ENCODE measurements at places on chromosomes 6 and 20.
A peak's percentile ranks its signal among the peaks of the same experiment; 100 is the strongest.

GRCh38 chr20:1396264-1396663, 3.4 kb upstream of the FKBP1A start:
- DNase-seq, result no peak

- no peak for DNase-seq
These were observed 14.1 kb upstream of the PPARD start for GRCh38 chr6:35328108-35328723.

DNA sequence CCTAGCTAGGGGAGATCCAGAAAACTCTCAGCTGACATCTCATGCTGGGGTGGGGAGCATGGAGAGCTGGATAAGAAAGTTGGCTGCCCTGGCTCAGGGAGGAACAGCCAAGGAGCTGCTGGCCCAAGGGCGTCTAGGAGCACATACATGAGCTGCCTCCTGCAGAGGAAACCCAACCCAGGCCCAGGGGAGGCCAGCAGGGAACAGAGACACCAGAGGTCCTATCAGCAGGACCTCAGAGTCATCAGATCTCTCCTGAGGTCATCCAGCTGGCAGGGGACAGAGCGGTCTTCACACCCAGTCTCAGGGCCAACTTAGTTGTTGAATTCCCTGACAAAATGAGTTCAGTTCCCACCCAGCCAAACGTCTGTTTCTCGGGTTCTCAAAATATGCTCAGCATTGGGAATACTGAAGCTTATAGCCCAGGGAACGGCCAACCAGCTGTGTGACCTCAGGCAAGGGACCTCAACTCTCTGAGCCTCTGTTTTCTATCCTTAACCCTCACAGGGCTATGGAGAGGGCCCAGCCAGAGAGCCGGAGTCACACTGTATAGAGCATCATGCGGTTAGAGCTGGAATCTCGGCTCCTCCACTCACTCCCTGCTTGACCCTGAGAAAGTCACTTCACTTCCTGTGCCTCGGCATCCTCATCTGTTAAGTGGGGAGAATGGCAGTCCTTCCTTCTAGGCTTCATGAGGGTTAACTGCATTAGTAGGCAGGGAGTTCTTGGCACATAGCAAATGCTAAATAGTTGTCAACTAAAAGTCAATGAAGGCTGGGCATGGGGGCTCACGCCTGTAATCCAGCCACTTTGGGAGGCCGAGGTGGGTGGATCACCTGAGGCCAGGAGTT, 13.8 kb downstream of the ADA start:
- DNase-seq, result no peak

- no peak for DNase-seq
These were observed 217.5 kb upstream of the TCF21 start for GRCh38 chr6:133671376-133671775.

GRCh38 chr20:43969028-43969447, 54.4 kb downstream of the TOX2 start:
- no peak for DNase-seq

DNA sequence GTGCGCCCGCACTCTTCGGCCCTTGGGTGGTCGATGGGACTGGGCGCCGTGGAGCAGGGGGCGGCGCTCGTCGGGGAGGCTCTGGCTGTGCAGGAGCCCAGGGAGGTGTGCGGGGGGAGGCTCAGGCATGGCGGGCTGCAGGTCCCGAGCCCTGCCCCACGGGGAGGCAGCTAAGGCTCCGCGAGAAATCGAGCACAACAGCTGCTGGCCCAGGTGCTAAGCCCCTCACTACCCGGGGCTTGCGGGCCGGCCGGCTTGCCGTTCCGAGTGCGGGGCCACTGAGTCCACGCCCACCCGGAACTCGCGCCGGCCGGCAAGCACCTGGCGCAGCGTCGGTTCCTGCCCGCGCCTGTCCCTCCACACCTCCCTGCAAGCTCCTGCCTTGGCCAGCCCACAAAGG, 462.3 kb upstream of the JARID2 start:
- no peak for DNase-seq

GRCh38 chr6:54357141-54357540, 48.9 kb downstream of the TINAG start:
- DNase-seq, result no peak

DNA sequence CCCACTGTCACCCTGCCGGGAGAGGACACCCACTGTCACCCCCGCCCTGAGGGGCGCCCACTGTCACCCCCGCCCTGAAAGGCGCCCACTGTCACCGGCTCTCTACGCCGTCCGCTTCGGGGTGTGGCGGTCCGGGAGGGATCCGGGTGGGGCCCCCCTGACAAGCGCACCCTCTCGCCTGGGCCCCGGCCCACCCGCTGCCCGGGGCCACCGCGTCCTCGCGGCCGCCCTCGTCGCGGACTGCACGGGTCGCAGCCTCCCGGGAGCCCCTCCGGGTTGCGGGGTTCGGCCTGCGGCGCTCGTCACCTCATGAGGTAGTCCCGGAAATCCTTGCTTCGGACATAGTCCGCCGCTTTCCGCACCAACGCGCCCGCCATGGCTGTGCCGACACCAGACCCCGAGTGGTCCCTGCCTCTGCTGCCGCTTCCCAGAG, 224 bp downstream of the MPC1 start:
- DNase-seq, result no peak

GRCh38 chr6:45132059-45132458, 196.1 kb upstream of the RUNX2 start:
- no peak for DNase-seq

GRCh38 chr6:125025164-125025854, 63.1 kb downstream of the RNF217 start:
- no peak for DNase-seq

DNA sequence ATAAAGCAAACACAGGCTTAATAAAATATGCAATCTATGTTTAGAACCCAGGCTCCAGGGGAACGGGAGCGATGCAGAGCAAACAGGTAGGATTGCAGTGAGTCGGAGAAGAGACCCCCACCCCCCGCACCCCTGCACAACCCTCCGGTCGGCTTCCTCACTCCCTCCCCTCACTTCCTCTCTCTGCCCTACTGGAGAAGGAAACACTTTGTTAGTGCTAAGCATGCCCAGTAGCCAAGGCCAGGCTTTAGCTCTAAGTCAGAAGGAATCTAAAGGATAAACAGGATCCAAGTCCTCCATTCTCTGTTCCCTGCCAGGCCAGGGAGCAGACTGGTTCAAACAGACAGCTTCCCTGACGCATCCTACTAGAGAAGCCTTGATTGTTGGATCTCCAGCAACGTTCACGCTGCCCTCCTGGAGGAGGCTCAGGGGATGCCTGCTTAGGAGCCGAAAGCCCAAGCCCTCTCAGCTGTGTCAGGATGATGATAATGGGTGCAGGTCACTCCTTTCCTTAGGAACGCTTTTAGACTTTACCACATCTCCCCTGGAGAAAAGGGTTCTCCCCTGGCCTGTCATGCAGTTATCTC, 14.7 kb downstream of the FOXQ1 start:
- DNase-seq, result no peak

DNA sequence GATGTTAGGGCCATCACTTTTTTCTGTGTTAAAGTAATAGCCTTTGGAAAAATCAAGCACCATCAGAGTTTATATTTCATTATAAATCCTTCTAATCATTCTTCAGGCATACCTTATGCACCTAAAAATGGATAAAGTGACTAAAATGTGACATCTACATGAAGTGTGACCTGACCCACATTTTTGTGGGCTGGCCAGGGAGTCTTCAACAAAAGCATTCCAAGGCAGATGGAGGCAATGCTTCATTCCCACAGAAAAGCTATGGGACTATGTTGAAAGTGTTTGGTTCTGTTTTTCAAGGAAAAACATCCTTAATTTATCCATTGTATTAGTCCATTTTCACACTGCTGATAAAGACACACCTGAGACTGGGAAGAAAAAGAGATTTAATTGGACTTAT, 58.8 kb upstream of the LTV1 start:
- no peak for DNase-seq

GRCh38 chr20:10060226-10060625, 25.4 kb downstream of the ANKEF1 start:
- no peak for DNase-seq

- DNase-seq, result peak; percentile 32
These were observed 83.3 kb downstream of the RCAN2 start for GRCh38 chr6:46407776-46408530.

GRCh38 chr20:25269057-25269832, 21.4 kb downstream of the PYGB start:
- no peak for DNase-seq

- DNase-seq, result no peak
These were observed 5.7 kb downstream of the LMBRD1 start for GRCh38 chr6:69791065-69791471.

DNA sequence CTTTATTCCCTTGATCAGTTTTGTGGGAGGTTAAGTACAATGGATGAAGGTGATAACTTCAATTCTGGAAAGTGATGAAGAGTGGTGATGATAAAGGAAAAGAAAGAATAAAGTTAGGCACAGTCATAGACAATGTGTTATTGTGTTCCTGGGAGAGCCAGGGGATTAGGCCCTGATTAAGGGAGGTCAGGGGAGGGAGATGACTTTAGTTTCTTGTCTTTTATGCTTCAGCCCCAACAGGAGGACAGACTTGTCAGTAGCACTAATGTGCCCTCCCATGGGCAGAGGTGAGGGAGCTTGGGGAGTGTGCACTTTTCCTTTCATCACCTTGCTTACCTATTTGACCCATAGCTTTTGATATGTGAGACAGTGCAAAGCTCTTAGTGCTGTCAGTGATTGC, 115.7 kb downstream of the CD109 start:
- DNase-seq, result no peak

DNA sequence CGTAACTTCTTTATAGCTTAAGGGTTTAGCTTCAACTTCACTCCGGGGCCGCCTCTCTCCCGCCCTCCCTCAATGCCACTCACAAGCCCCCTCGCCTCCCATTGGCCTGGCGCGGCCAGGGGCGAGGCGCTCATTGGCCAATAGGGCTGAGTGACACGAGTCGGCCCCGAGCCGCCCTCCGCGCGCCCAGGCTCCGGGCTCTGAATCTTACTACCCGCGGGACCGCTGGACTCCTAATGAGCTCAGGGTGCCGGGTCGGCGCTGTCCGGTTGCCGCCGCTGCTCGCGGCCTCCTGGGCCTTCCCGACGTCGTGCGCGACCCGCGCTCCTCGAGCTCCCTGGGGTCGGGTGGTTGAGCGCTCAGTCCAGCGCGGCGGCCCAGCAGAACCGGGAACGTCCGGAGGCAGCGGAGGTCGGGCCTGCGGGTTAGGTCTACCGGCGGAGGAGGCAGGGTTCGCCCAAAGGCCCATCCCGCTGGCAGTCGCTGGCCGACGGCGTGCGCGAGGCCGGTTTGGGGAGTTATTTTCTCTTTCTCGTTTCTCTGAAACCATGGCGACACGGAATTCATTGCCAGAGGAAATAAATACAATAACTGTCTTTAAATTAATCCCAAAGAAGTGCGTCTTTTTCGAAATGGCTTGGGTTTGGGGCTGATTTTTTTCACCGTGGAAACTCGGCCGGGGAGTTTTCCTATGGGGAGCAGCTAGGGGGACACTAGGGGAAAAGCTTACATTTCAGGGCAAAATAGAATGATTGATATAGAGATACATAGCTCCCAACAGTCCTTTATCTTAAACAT, at the start of gene SIM1:
SIM1 (minus strand) TSS at position 19 of the 798 bp plus-strand sequence. CDS start 1,453 bp downstream, outside the sequence.
- DNase-seq, result no peak

- DNase-seq, result peak; percentile 54
These were observed 186.5 kb downstream of the PDE7B start for GRCh38 chr6:136037876-136038460.

GRCh38 chr6:167993169-167993568, 4.3 kb upstream of the KIF25 start:
- DNase-seq, result no peak

- DNase-seq, result no peak
These were observed 257.5 kb upstream of the PMEPA1 start for GRCh38 chr20:57967364-57967763.

GRCh38 chr6:44339763-44340625, 2.5 kb upstream of the SPATS1 start:
- DNase-seq, result no peak

GRCh38 chr20:23534801-23535593, 33.3 kb downstream of the CST9L start:
- no peak for DNase-seq

DNA sequence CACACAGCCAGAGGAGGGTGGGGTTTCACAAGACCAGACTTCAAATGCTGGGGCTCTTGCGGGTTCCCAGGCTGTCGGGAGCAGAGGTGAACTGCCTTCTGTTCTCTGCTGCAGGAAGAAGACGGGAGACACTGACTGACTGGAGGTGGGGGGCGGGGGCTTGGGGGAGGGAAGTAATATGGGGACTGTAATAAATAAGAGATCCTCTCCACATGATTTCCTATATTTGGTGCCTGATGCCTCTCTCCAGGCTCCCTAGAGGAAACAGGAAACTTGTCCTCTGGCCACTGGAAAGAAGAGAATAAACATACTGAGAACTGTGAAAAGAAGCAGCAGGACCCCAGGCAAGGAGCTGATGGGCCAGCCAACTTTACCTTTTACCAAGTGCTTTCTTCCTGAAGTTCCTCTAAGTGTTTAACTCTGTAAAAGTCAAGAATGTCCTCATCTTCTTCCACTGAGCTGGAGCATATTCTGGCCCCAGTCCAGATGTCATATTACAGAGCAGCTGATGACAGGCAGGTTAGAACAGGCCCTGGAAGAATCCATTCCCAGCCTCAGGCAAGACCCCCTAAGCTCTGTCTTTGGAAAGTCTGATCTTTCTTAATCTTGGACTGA, 33.2 kb upstream of the ADGRF5 start:
- DNase-seq, result no peak

GRCh38 chr6:56916849-56917551, 37.9 kb upstream of the BEND6 start:
- DNase-seq, result no peak

DNA sequence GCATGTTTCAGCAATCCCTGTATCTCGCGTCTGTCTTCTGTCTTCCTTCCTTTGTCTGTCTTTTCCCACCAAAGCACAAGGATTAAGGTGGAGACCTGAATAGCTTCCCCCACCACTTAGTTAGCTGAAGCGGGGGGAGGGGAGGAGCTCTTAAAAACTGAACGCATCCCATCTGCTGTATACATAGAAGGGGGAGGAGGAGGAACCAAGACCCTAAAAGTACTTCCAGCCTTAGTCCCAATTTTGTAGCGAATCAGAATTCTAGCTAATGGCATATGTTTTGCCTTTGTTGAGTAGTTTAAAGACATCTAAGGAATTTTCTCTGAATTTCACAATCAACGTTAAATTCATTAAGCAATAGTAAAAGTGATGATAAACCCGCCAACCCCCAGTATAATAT, 47.9 kb downstream of the GNAS start:
- DNase-seq, result peak; percentile 62

- no peak for DNase-seq
These were observed 31.9 kb upstream of the ZBTB24 start for GRCh38 chr6:109514946-109515345.

DNA sequence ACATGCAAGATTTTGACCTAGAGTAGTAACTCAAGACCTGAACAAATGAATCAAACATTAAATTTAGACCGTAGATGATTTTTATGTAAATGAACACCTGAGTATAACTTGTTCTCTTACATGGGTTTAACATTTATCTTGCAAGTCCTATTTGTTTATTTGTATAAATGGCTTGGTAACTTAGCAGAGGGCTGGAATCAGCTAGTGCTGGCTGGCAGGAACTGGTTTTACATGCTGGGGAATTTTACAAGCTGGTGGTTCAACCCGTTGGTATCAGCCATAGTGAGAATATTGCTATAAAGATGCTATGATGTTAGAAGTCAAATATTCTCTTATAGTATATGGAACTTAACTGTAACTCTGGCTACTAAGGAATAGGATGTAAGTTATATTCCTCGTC, 8.9 kb downstream of the SLC22A2 start:
- no peak for DNase-seq

- DNase-seq, result no peak
These were observed 62.7 kb downstream of the RNF182 start for GRCh38 chr6:13987400-13987865.

Measured in NCI-H2227 treated with DMSO at 0.1 percent for 48 hours (cell line).